Stomach (tissue), 19 donors: ENCODE measurements at places on chromosomes 7 and 10. TPM values are rescaled to one million over a fixed set of nuclear protein-coding genes. Genes with fewer than 3 reads are reported as not detected.

ADAM22 gene
- total RNA-seq: not detected

DNA sequence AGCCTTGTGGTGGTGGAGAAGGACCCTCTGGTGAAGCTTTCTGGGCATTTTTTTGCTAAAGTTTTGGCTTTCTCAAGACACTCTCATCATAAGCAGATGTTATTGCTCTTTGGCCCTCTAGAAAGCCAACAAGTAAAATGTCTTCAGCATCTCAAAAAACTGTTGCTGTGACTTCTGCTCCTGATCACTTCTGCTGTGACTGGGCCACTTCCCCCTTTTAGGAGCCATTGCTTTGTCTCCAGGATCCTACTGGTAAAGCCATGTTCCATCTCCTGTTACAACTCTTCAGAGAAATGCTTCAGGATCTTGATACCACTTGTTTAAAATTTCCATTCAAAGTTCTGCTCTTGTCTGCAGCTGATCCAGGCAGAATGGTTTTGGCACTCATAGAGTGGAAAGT lies 10.9 kb downstream of the PARP12 start:
- peaks cover 48% of the 10 kb centered on the region for H3K36me3 ChIP-seq
- no peak overlapping the region for H3K27ac ChIP-seq
- H3K4me3 ChIP-seq: no peak overlapping the region
- peaks cover 14% of the 10 kb centered on the region for H3K4me1 ChIP-seq
- DNase-seq: no peak
- no peaks in the 10 kb centered on the region for H3K27me3 ChIP-seq

DNA sequence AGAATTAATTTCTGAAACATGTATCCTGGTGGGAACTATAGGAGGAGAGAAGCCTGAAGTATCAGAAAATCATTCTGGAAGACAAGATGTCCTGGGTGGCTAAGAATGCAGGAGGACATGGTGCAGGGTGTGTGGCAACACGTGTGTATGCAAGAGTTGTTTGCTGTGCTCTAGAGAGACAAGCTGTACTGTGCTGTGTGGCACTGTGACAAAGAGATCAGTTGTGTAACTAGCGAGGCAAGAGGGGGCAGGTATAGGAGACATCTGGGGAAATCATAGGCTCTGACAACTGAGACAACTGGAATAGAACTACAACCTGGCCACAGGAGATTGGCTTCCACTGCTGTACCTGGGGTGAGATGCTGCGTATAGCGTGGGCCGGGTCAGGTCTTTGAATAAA lies 9.3 kb downstream of the ITGA8 start:
- H3K27ac ChIP-seq: no peak overlapping the region
- no peaks in the 10 kb centered on the region for H3K4me1 ChIP-seq
- no peaks in the 10 kb centered on the region for H3K36me3 ChIP-seq

C10orf105 gene
- total RNA-seq: not detected

GRCh38 chr7:155729847-155730246 lies 82.4 kb downstream of the SHH start:
- H3K27me3 ChIP-seq: no peaks in the 10 kb centered on the region
- peaks cover 61% of the 10 kb centered on the region for H3K4me1 ChIP-seq
- DNase-seq: peak; percentile 45
- H3K4me3 ChIP-seq: no peak overlapping the region
- no peaks in the 10 kb centered on the region for H3K36me3 ChIP-seq

- H3K27ac ChIP-seq: no peak overlapping the region
- no peaks in the 10 kb centered on the region for H3K27me3 ChIP-seq
- no peak overlapping the region for H3K4me3 ChIP-seq
Observed at GRCh38 chr10:76141376-76141775, 710.0 kb downstream of the LRMDA start.

CPED1 gene
- total RNA-seq: 23.5 TPM

DNA sequence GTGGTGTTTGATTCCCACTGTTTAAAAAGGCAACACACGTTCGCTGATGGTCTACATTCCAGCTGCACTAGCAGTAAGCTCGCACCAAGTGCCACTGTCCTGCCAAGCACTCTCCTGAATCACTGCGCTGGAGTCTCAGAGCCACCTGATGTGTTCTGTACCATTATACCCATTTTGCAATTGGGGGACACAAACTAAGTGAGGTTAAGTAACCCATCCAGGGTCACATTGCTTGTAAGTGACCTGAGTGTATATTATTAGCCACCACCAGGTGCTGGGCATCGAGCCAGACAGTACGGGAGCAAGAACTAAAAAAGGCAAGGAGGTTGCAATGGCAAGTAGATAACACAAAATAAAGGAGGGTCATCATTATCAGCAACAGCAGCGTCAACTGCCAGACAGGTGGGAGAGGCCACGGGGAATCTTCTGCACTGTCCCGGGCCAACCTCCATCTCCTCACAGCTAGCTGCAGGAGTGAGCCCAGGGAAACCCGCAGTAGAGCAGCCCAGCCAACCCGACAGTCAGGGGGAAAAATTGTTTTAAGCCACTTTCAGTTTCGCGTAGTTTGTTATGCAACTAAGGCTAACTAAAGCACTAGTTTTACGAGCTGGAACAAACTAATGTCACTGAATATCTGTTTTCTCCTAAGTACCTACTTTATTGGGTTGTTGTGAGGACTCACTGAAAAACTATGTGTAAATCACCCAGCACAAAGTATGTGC lies 712 bp upstream of the CPVL start:
- H3K27me3 ChIP-seq: peaks cover 40% of the 10 kb centered on the region
- DNase-seq: peak; percentile 50
- H3K4me3 ChIP-seq: peak overlapping the region; percentile 35
- no peak overlapping the region for H3K27ac ChIP-seq
- no peaks in the 10 kb centered on the region for H3K36me3 ChIP-seq
- peaks cover 16% of the 10 kb centered on the region for H3K4me1 ChIP-seq

DNA sequence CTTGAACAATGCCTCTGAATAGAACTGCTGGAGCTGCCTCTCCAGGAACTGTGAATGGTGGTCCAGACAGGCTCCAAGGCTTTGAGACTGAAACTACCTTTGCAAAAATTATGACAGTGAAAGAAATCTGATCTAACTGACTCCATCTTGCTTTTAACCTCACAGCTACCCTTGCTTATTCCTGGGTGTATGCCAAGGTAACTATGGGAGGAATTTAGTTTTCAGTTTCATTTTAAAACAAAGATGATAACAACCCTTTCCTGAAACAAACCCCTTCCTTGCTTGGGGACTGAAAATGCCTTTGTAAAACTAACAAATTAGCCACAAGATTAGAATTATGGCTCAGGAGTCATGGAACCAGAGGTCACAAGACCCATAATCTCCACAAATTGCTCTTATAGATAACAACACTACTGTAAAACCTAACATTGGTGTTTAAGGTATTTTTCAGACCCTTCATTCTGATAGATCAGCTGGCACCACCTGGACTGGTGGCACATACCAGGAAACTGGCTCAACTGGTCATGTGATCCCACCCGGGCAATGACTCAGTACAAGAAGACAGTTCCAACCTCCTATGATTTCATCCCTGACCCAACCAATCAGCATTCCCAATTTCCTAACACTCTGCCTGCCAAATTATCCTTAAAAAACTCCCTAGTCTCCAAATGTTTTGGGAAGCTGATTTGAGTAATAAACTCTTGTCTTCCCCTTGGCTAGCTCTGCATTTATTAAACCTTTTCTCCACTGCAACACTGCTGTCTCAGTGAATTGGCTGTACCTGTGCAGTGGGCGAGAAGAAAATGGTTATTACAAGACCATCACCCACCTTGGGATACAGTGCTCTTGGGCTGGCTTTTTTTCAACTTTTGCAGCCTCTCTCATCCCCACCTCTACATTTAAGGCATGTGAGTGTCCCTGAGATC lies 608.1 kb downstream of the TYW1 start:
- H3K27ac ChIP-seq: no peak overlapping the region
- no peak overlapping the region for H3K4me3 ChIP-seq
- H3K36me3 ChIP-seq: no peaks in the 10 kb centered on the region

DNA sequence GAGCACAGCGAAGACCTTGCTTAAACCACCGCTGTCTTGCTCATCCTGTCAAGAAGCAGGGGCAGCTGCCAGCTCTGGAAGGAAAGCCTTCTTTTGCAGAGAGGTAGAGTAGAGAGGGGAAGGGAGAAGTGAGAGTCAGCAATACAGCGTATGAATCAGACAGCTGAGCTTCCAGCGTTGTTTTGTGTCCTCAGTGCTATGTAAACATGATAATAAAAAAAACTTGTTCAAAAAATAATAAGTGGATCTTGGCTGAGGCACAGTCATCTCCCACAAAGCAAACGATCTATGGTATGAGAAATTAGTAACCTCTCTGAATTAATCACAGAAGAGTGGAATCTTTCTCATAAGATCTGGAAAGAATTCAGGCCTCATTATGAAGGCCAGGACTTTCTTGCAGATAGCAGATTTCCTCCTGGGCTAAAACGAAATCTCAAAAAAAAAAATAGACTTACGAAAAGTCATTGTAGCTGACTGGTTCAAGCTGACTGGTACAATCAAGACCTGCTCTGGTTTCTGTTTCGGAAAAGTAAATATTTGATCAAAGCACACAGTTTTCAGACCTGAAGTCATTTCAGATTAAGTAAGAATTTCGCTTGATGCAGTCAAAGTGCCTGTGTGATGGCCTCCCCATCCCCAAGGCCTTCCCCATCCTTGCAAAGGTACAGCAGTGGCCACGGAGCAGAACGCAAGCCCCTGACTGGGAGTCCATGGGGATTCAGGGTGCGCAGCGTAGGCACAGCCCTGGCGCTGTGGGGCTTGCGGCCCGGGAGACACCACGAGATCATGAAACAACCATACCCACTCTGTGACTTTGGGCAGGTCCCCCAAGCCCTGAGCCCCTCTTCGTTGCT lies 29.4 kb downstream of the CHST15 start:
- no peaks in the 10 kb centered on the region for H3K36me3 ChIP-seq
- peak; percentile 64 for DNase-seq
- no peaks in the 10 kb centered on the region for H3K27me3 ChIP-seq

- no peak overlapping the region for H3K27ac ChIP-seq
- no peak overlapping the region for H3K4me3 ChIP-seq
- DNase-seq: no peak
- H3K27me3 ChIP-seq: no peaks in the 10 kb centered on the region
- H3K36me3 ChIP-seq: no peaks in the 10 kb centered on the region
Observed at GRCh38 chr7:120033114-120033513, 239.9 kb upstream of the KCND2 start.

CLDN15 gene
- 17.0 TPM for total RNA-seq

- H3K4me3 ChIP-seq: no peak overlapping the region
- no peaks in the 10 kb centered on the region for H3K27me3 ChIP-seq
- no peaks in the 10 kb centered on the region for H3K4me1 ChIP-seq
- no peaks in the 10 kb centered on the region for H3K36me3 ChIP-seq
- no peak overlapping the region for H3K27ac ChIP-seq
Observed at GRCh38 chr7:84228526-84228925, 33.9 kb upstream of the SEMA3A start.

GRCh38 chr10:96478355-96478754 lies 35.4 kb downstream of the TLL2 start:
- peaks cover 20% of the 10 kb centered on the region for H3K27me3 ChIP-seq

DNA sequence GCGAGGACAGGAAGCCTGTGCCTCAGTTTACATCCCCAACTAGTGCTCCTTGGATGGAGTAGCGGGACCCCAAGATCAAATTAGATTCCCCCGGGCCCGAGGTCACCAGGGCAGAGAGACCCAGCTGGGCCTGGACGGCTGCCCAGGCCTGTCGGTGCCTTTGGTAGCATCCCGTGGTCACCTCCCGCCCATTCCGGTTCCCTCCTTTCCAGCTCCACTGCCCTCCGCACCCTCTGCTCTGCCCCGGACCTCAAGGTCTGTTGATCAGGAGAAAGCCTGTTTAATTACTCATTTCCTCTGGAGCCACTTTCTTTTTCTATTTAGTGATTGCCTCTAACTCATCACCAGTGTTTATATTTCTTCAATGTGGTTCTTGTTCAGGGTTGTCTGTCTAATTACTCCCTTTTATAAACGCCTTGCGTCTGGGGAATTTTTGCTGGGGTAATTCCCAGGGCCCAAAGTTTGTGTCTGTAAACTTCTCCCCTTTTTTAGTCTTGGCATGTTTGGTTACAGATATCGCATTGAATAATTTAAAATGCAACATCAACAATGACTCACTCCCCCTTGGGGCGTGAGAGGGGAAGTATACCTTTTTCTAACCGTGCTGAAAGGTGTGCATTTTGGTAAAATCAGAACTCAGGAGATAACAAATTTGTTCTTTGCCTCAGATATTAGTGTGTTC lies 1.9 kb downstream of the FOXK1 start:
- peak overlapping the region; percentile 95 for H3K4me3 ChIP-seq
- H3K4me1 ChIP-seq: peaks cover 16% of the 10 kb centered on the region
- no peaks in the 10 kb centered on the region for H3K36me3 ChIP-seq
- H3K27me3 ChIP-seq: no peaks in the 10 kb centered on the region

DNA sequence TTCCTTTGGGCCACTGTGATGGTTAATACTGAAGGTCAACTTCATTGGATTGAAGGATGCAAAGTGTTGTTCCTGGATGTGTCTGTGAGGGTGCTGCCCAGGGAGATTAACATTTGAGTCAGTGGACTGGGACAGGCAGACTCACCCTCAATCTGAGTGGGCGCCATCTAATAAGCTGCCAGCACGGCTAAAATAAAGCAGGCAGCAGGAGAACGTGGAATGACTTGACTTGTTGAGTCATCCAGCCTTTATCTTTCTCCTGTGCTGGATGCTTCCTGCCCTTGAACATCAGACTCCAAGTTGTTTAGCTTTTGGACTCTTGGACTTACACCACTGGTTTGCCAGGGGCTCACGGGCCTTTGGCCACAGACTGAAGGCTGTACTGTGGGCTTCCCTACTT lies 1046.9 kb downstream of the TYW1 start:
- no peak overlapping the region for H3K27ac ChIP-seq
- no peaks in the 10 kb centered on the region for H3K4me1 ChIP-seq
- H3K36me3 ChIP-seq: no peaks in the 10 kb centered on the region
- no peak for DNase-seq

NUTM2E gene
- total RNA-seq: not detected

VPS37D gene
- total RNA-seq: 0.55 TPM

DNA sequence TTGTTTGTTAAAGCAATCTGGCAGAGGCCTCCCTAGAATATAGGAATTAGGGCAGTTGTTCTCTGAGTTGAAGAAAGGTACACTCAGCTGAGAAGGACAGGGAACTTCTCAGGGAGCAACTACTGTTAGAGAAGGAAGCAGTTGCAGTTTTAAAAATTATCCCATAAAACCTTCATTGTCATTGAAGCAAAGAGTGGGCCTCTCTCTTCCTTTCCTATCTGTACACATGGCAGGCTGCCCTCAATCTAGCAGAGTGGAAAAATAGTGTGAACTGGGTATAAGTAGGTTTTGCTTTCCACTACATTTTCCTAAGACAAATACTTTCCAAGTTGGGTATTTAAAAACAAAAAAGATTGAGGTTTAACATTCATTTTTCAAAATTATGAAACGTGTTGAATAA lies 236.7 kb upstream of the KLF14 start:
- H3K4me1 ChIP-seq: peaks cover 3% of the 10 kb centered on the region
- no peak for DNase-seq
- peaks cover 37% of the 10 kb centered on the region for H3K36me3 ChIP-seq
- H3K27ac ChIP-seq: no peak overlapping the region
- H3K4me3 ChIP-seq: no peak overlapping the region

DNA sequence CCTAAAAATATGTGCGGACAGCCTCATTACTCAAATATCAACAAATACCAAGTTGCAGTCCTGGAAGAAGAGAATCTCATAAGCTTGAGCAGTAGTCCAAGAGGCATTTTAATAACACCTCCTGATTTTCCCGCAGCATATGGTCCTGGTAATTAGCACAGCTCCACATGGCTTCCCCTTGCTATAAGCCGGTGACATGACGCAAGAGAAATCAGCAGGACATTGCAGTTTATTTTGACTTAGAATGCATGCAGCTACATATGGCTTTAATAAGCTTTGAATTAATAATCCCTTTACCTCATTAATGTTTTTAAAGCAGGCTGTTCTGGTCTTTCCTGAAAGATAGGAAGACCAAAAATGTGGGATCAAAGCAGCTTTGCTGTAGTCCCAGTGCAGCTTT lies 137.6 kb downstream of the RAMP3 start:
- H3K4me1 ChIP-seq: no peaks in the 10 kb centered on the region
- no peak overlapping the region for H3K4me3 ChIP-seq
- no peak for DNase-seq

FIS1 gene
- 72.4 TPM for total RNA-seq

ZNF425 gene
- total RNA-seq: 6.1 TPM
